ENCODE measurements at places on chromosomes 16 and 17.

GRCh38 chr16:543301-544164 is 16.0 kb downstream of the CAPN15 start:
- DNase-seq = no peak

- no peak for DNase-seq
Observed at GRCh38 chr16:20153444-20153843, 79.8 kb upstream of the GPR139 start.

- DNase-seq = peak; percentile 68
Observed at GRCh38 chr17:34981538-34982241, 1.4 kb downstream of the LIG3 start.

DNA sequence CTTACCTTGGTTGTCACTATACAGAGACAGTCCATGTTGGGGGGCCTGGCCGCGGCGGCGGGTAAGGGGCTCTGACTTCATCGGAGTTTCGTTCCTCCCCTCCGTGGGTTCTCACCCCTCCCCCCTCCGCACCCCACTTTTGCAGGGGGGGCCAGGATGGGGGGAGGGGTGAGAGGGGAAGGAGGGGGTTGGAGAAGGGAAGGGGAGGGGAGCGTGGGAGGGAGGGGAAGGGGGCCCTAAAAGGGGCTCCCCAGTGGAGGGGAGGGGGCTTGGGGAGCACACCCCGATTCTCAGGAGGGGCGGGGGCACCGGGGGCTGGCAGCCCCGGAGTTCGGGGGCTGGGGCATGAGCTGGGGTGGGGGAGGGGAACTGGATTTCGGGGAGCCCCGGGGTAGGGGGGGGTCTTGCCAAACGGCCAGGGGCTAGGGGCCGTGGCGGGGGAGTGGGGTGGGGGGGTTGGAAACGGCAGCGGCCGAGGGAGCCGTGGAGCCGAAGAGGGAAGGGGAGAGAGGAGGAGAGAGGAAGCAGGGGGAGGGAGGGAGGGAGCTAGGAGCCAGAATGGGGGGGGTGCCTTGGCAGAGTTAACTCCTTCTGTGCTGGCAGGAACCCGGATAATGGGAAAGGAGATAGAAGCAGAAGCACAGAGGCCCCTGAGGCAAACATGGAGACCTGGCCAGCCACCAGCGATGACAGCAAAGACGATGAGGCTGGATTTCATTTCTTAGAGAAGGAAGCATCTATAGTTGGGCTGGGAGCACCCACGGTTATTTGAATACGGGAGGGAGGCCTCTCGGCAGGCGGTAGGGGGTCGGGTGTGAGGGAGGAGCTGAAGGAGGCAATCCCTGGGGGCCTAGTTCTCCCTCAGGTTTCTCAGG is 2.3 kb downstream of the DLG4 start:
- peak; percentile 73 for DNase-seq

GRCh38 chr17:55059724-55060123 is 91.2 kb downstream of the STXBP4 start:
- DNase-seq = no peak

DNA sequence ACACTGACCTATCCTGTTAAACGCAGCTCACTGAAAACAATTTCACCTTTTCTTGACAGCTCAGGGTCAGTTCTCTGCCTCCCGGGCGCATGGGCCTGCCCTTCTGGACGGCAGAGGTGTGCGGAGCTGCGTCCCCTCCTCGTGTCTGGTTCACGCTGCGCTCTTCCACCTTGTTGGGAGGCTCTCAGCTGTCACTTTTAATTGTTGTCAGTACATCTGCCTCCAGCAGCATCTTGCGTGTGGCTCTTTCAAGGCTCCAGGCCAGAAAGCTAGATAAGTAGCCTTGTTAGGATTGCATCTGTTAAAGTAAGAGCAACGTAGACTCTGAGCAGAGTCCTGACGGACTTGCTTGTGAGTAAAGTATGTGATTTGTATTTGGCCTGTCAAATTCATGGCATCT is 59.4 kb downstream of the MGAT5B start:
- DNase-seq = no peak

- peak; percentile 28 for DNase-seq
Observed at GRCh38 chr17:6701719-6702118, 11.4 kb downstream of the SLC13A5 start.

- DNase-seq = peak; percentile 96
Observed at GRCh38 chr17:82003411-82004381, 19.0 kb downstream of the CENPX start.

DNA sequence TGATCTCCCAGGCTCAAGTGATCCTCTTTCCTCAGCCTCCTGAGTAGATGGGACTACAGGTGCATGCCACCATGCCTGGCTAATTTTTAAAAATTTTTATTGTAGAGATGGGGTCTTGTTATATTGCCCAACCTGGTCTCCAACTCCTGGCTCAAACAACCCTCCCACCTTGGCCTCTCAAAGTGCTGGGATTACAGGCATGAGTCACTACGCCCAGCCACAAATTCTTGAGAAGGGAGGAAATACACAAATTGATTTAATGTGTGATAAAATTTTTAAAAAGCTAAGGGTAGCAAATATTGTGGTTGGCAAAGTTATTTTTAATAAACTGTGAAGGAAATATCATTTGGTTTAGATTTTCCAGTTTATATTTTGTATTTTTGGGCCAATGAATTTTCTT is 9.6 kb downstream of the ITGAD start:
- peak; percentile 21 for DNase-seq

DNA sequence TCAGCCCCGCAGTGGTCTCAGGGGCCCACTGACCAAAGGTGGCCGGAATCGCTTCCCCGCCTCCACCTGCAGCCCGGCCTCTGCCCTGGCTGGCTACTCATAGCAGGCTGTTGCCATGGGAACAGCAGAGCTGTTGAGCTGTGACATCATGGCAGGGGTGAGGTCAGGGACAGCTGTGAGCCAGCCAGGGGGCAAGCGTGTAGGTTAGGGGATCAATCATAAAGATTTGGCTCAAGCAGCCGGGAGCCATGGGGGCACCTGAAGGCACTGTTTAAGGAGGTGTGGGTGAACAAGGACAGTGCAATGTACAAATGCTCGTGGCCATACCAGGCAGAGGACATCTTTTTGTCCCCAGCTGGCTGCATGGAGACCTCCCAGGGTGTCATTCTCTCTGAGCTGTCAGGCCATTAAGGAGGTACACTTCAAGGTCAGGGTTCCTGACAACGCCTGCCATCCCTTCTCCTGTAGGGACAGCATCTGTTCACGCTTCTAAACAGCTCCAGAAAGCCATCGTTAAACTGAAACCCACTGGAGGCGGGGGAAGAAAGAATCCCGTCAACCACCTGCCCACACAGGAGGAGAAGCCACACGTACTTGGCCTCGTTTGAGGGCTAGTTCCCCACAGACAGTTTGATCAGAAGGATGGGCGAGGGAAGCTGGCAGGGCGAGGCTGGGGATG is at the start of gene CEP295NL:
Gene CEP295NL (minus strand): TSS at position 101 of the 679 bp plus-strand sequence. CDS start 1,373 bp downstream, outside the sequence.
- peak; percentile 69 for DNase-seq

GRCh38 chr16:13298666-13299065 is 397.3 kb downstream of the SHISA9 start:
- no peak for DNase-seq

- peak; percentile 48 for DNase-seq
Observed at GRCh38 chr16:21600031-21600773, 825 bp downstream of the METTL9 start.

DNA sequence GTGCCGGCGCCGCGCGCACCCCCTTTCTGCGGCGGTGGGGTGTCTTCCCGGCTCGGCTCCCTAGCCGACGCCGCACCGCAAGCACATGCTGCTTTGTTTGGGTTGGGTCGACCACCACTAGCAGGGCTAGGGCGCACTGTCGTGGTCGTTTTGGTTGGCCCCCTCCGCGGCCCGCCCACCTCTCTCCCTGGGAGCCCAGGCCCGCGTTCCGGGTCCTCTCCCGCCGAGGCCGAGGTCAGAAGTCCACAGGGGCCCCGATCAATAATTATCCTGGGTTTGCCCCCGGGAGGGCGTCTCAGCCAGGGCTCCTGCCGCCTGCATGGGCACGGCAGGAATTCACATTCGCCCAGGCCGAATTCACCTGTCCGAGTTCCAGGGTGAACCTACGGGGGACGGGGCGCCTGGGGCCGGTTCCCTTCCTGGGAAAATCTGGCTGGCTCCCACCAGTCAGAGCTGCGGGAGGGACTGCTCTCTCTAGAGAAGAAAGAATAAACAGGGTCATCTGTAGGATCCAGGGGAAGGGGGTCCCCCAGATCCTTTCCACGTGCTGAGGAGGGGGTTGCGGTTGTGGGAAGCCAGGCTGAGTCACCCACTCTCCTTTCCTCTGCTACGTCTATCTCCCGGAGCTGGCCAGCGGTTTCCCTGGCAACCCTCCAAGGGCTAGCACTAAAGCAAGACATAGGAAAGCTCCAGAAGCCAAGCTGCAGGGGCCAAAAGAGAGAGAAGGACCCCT is 584 bp upstream of the STAT5B start:
- DNase-seq = peak; percentile 84

DNA sequence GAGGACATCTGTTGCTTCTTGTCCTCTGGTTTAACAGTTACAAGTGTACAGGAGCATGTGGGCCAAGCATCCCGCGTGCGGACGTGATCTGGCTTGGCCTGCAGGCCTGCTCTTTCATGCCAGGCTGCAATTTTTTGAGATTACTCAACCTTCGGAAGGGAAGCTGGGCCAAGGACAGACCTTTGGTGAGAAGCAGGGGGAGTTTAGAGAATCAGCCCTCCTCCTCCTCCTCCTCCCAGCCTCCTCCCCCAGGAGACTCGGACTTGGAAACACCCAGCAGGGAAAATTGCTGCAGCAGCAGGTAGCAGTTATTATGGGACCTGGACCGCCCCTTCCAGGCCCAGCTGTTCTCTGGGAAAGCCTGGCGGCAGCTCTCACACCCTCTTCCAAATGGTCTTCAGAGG is 5.1 kb upstream of the KLHL36 start:
- DNase-seq = peak; percentile 91

- DNase-seq = no peak
Observed at GRCh38 chr16:53446090-53446489, 11.8 kb downstream of the RBL2 start.

GRCh38 chr17:6641247-6641863 is 495 bp downstream of the TXNDC17 start:
- DNase-seq = peak; percentile 38

- DNase-seq = no peak
Observed at GRCh38 chr16:78057803-78058564, 35.6 kb downstream of the CLEC3A start.

GRCh38 chr17:66508896-66509844 is 206.8 kb downstream of the PRKCA start:
- DNase-seq = peak; percentile 93

GRCh38 chr17:34045990-34046389 is 209.1 kb upstream of the CCL2 start:
- DNase-seq = no peak

- DNase-seq = no peak
Observed at GRCh38 chr17:7848739-7849129, 6.1 kb upstream of the TMEM88 start.

- peak; percentile 52 for DNase-seq
Observed at GRCh38 chr17:66904760-66905624, 59.5 kb upstream of the CACNG4 start.

DNA sequence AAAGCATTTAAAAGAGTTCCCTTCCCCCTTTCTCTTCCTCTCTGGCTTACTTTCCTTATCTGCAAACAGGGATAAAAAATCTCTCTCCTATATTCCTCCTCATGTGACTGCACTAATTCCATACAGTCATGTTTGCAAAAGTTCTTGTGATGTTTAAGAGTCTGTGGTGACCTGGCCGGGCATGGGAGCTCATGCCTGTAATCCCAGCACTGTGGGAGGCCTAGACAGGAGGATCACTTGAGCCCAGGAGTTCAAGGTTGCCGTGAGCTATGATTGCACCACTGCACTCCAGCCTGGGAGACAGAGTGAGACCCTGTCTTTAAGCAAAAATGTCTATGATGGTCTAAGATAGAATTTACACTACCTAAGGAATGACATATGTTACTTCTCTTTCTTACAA is 19.6 kb downstream of the NOG start:
- DNase-seq = no peak

DNA sequence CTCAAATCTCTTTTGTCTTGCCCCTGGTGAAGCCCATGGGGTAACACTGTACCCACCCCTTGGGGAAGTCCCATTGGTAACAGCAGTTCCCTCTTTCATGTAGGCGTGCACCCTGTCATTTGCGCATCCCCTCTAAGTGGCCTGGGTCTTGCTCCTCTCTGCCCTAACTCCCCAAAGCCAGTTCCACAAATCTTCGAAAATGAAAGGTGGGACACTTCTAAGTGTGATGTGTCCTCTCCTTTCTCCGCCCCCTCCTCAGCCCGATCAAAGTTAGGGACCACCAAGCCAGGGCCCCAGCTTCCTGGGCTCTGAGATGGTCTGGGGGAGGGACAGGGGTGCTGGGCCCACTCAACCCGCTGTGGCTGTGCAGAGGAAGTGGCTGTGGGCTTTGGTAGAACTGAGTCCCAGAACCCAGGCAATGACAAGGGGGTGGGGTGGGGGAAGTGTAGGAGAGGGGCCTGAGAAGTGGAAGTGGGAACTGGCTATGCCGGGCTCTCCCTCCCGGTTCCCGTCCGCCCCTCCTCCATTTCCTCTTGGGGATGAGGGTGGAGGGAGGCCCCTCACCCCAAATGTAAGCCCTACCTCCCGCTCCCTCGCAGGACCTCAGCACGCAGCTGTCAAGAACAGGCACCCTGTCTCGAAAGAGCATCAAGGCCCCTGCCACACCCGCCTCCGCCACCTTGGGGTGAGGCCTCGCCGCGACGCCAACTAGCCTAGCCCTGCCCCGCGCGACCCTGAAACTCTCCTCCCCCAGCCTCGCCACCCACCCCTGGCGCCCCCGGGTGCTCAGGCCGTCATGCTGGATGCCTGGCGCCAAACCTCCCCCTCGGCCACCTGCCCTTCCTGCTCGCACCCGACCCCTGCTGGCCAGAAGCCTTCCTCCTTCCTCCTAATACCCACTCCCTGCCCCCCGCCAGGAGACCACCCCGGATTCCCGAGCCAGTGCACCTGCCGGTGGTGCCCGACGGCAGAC is 8.7 kb downstream of the ABI3 start:
- DNase-seq = no peak

- no peak for DNase-seq
Observed at GRCh38 chr17:47703191-47703591, 9.2 kb downstream of the TBKBP1 start.

DNA sequence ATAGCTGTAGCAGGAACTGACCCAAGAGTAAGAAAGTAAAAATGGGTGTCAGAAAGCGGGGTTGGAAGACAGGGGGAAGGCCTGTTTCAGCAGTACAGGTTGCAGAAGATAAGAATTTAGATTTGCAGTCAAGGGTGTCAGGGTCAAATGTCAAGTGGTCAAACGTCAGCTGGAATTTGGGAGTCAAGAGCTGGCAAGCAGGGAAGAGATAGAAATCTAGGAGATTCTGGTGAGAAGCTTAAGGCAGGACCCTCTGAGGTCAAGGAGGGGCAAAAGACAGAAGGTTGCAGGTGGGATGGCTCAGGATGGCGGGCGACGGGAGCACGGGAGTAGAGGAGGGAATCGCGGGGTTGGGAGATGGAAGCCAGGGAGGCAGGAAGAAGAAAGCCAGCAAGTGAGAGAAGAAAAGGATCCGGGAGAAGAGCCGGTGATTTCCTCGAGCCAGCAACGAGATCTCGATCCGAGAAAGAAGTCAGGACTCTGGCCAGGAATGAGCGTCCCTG is 335 bp downstream of the SLC25A35 start:
- no peak for DNase-seq

DNA sequence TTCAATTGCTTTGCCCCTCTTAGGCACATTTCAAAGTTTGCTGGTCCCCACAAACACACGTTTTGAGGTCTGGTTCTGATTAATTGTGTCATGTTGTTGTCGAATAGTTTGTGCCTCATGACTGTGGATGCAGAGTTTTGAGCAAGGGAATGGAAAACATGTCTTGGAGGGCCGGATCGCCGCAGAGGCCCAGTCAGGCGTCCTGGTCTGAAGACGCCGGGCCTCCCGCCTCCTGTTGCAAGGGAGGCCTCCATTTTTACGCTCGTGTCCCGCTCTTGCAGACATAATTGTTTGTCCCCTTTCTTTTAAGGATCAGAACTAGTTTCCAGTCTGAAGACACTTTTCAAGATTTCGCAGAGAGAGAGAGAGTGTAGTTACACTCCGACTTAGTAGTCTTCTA is 3.2 kb downstream of the NTN1 start:
- no peak for DNase-seq
